Thoracic aorta (tissue), 2 donors: ENCODE measurements at places on chromosomes 2 and 18.

DNA sequence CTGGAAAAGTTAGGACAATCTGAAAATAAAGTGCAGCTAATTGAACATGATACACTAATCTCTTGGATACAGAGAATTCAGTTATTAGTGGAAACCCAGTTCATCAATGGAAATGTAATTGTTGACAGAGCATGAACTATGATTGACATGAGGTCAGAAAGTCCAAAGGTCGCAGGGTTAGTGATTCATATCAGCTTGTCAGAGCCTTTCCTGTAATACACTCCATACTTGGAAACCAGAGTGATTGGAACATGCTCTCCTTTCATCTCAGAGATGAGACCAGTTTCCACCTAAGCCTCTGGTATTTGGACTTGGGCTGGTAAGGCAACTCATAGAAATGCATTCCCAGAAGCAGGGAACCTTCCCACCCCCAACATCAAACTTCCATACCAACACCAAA is 8.5 kb upstream of the NCKAP5 start:
- H3K27me3 ChIP-seq, result no peaks in the 10 kb centered on the region
- H3K27ac ChIP-seq, result no peak overlapping the region
- H3K4me1 ChIP-seq, result no peaks in the 10 kb centered on the region
- H3K4me3 ChIP-seq, result no peak overlapping the region
- no peak for DNase-seq
- H3K36me3 ChIP-seq, result no peaks in the 10 kb centered on the region

- peak overlapping the region; percentile 93 for H3K27ac ChIP-seq
- peaks cover 39% of the 10 kb centered on the region for H3K36me3 ChIP-seq
- no peaks in the 10 kb centered on the region for H3K27me3 ChIP-seq
Measured at GRCh38 chr2:238171575-238172187, 12.9 kb downstream of the ERFE start.

DNA sequence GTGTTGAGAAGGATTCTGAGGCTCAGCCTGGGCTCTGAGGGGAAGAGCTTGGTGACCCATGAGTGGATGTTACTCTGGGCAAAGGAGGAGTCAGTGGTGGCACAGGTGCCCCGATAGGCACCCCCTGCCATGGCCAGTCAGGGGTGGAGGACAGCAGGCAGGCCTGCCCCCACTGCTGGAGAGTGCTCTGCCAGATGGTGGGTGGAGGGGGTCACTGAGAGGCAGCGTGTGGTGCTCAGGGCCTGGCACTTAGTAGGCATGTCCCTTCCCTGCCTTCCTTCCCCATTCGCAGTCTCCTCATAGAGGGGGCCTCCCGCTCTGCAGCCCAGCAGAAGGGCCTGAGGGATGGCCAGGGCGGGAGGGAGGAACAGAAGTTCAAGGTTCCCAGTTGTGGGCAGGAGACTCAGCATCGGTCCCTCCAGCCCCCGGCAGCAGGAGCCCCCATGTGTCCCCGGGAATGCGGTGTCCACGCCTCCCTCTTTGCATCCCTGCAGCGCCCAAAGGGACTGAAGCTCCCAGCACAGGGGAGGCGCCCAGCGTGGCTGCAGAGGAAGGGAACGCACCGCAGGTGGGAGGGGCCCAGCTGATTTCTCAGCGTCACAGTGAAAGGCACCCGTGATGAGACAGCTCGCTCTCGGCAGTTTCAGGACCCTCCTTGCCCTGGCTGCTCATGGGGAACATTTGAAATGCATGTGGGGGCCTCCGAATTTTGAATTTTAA is 5.7 kb upstream of the SNED1 start:
- no peaks in the 10 kb centered on the region for H3K36me3 ChIP-seq
- peaks cover 65% of the 10 kb centered on the region for H3K4me1 ChIP-seq
- no peak for DNase-seq
- H3K4me3 ChIP-seq, result no peak overlapping the region

GRCh38 chr2:106065268-106065982 is 128.7 kb downstream of the UXS1 start:
- H3K4me3 ChIP-seq, result peak overlapping the region; percentile 78
- DNase-seq, result no peak
- no peaks in the 10 kb centered on the region for H3K4me1 ChIP-seq

DNA sequence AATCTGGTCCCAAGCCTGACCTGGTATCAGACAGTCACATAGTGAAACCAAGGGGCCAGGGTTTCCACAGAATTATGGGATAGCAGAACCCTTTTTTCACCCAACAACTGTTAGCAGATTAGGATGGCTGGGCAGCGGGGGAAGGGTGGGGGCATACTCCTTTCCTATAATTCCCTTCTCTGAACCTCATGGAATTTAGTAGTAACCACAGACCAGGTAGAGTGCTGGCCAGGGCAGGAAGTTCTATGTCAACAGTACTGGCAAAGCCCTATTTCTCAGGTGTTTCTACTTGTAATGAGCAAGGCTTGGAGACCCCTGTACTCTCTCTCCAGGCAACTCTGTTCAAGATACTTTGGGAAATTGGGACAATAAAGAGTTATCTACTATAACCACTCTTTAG is 174.6 kb downstream of the THADA start:
- H3K4me3 ChIP-seq, result no peak overlapping the region
- no peak overlapping the region for H3K27ac ChIP-seq
- H3K4me1 ChIP-seq, result peaks cover 32% of the 10 kb centered on the region

GRCh38 chr18:79518028-79518682 is 122.4 kb downstream of the NFATC1 start:
- H3K27ac ChIP-seq, result no peak overlapping the region
- H3K27me3 ChIP-seq, result no peaks in the 10 kb centered on the region
- H3K36me3 ChIP-seq, result peaks cover 5% of the 10 kb centered on the region
- DNase-seq, result no peak

GRCh38 chr18:78794071-78794430 is 185.6 kb upstream of the SALL3 start:
- no peak for DNase-seq
- no peaks in the 10 kb centered on the region for H3K36me3 ChIP-seq
- no peaks in the 10 kb centered on the region for H3K27me3 ChIP-seq
- no peak overlapping the region for H3K27ac ChIP-seq

- no peaks in the 10 kb centered on the region for H3K36me3 ChIP-seq
- no peak overlapping the region for H3K4me3 ChIP-seq
- H3K27ac ChIP-seq, result no peak overlapping the region
- DNase-seq, result no peak
- peaks cover 4% of the 10 kb centered on the region for H3K4me1 ChIP-seq
- no peaks in the 10 kb centered on the region for H3K27me3 ChIP-seq
Measured at GRCh38 chr2:228845162-228845925, 425.7 kb downstream of the PID1 start.

- no peaks in the 10 kb centered on the region for H3K36me3 ChIP-seq
- no peak for DNase-seq
- no peaks in the 10 kb centered on the region for H3K4me1 ChIP-seq
- H3K4me3 ChIP-seq, result no peak overlapping the region
Measured at GRCh38 chr2:79112269-79112668, 8.0 kb upstream of the REG1A start.

DNA sequence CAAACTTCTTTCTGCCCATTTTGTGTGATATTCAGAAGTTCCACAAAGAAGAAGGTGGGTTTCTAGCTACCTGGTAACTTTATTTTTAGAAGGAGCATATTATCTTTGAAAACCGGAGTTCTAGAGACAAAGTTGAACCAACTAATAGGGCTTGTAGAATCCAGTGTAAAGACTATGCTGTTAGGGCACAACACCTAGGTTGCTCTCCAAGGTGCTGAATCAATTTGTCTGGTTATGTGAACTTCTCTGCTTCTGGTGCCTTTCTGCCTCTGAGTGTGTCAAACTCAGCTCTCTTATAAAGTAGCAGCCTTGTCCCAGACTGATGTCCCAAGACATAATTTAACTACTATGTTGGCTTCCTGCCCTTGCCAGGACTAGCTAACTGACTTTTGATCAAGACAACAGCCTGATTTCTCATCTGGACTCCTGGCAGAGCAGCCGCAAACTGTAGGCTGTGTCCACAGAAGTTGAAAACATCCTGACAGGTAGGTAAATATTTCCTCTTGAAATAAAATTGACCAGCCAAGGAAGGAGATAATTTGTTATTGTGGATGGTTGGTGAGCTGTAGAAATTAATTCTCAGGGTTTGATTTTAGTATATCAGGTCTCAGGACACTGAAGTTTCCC is 119.4 kb downstream of the CYRIA start:
- DNase-seq, result no peak
- H3K36me3 ChIP-seq, result no peaks in the 10 kb centered on the region
- H3K4me3 ChIP-seq, result no peak overlapping the region
- H3K4me1 ChIP-seq, result no peaks in the 10 kb centered on the region
- no peak overlapping the region for H3K27ac ChIP-seq

- no peaks in the 10 kb centered on the region for H3K4me1 ChIP-seq
- H3K27me3 ChIP-seq, result no peaks in the 10 kb centered on the region
- no peak overlapping the region for H3K4me3 ChIP-seq
- H3K27ac ChIP-seq, result no peak overlapping the region
- no peaks in the 10 kb centered on the region for H3K36me3 ChIP-seq
Measured at GRCh38 chr2:134491771-134492441, 226.9 kb downstream of the TMEM163 start.

DNA sequence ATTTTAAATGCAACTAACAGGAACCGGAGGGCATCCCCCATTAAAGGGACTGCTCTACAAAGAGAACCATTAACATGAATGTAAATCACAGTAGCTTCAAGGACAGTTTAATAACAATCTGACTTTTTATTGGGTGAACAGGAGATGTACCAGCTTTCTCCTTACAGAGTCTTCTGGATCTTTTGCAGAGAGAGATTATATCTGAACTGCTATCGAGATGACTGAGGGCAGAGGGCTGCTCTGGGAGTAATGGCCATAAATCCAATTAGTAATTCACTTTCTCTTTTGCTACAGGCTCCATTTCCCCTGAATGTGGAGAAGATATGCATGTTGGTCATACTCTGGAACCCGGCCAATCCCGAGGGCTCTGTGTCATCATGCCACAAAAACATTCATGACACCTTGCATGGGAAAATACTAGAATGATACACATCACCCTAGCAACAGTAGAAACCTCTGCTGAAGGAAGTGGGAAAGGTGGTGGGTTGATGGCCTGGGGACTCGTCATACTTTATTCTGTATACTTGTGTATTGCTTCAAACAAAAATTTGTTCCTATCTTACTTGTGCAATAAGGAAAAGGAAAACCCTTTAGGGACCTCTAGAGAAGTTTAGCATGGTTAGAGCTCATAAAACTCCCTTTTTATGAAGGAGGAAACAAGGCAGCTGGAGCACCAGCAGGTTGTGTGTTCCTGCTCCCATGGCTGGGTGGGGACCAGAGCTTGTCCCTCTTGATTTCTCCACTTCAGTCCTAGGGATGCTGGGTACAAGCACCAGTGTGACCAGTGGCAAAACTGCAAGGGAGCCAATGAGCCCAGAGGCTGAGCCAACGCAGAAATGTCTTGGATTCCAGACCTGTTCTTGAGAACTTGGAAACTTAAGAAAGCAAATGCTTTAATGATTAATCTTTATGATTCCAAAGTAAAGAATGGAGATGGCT is 26.0 kb downstream of the CTAGE1 start:
- H3K36me3 ChIP-seq, result no peaks in the 10 kb centered on the region
- peak; percentile 19 for DNase-seq
- H3K4me3 ChIP-seq, result no peak overlapping the region
- H3K27me3 ChIP-seq, result no peaks in the 10 kb centered on the region
- H3K4me1 ChIP-seq, result peaks cover 32% of the 10 kb centered on the region

DNA sequence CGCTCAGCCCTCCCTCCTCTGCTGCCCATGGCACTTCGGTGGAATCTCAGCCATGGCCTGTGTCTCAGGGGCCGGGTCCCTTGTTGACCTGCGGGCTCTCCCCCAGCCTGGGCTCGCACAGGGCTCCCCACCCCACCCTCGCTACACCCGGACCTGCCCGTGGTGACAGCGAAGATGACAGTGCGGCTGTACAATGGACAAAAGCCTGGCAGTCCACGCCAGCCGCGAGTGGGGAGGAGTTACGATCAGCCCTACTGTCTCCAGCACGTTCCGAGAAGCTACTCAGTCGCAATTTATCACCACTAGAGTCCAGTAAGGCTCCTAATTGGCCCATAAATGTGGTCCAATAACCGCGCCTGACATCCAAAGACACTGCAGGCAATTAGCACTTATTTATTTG is 31.6 kb downstream of the GBX2 start:
- DNase-seq, result no peak
- no peaks in the 10 kb centered on the region for H3K27me3 ChIP-seq
- H3K27ac ChIP-seq, result no peak overlapping the region
- no peak overlapping the region for H3K4me3 ChIP-seq

- no peak for DNase-seq
- H3K36me3 ChIP-seq, result no peaks in the 10 kb centered on the region
- no peak overlapping the region for H3K27ac ChIP-seq
- H3K4me3 ChIP-seq, result no peak overlapping the region
- H3K4me1 ChIP-seq, result peaks cover 24% of the 10 kb centered on the region
Measured at GRCh38 chr2:215828528-215829184, 184.7 kb downstream of the MREG start.

GRCh38 chr2:205386109-205386508 is 296.2 kb upstream of the NRP2 start:
- no peak overlapping the region for H3K4me3 ChIP-seq
- DNase-seq, result no peak
- H3K27me3 ChIP-seq, result no peaks in the 10 kb centered on the region
- H3K27ac ChIP-seq, result no peak overlapping the region

- no peaks in the 10 kb centered on the region for H3K4me1 ChIP-seq
- no peak overlapping the region for H3K4me3 ChIP-seq
- no peak for DNase-seq
- no peak overlapping the region for H3K27ac ChIP-seq
- no peaks in the 10 kb centered on the region for H3K27me3 ChIP-seq
Measured at GRCh38 chr2:169005994-169006393, 25.1 kb downstream of the ABCB11 start.

DNA sequence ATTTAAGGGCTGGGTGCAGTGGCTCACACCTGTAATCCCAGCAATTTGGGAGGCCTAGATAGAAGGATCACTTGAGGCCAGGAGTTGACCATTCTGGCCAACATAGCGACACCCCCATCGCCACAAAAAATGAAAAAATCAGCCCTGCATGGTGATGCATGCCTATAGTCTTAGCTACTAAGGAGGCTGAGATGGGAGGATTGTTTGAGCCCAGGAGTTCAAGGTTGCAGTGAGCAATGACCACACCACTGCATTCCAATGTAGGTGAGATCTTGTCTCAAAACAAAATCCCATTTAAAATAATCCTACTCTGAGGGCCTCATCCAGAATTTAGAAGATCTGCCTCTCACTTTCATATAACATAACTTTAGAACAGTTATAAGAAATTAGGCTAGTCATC is 2.7 kb upstream of the SERTAD2 start:
- no peak overlapping the region for H3K4me3 ChIP-seq
- H3K27ac ChIP-seq, result no peak overlapping the region
- H3K36me3 ChIP-seq, result no peaks in the 10 kb centered on the region
- no peak for DNase-seq

- H3K36me3 ChIP-seq, result no peaks in the 10 kb centered on the region
- DNase-seq, result no peak
- H3K27ac ChIP-seq, result no peak overlapping the region
- H3K27me3 ChIP-seq, result no peaks in the 10 kb centered on the region
- peaks cover 4% of the 10 kb centered on the region for H3K4me1 ChIP-seq
- no peak overlapping the region for H3K4me3 ChIP-seq
Measured at GRCh38 chr2:192230889-192231453, 36.2 kb upstream of the TMEFF2 start.

DNA sequence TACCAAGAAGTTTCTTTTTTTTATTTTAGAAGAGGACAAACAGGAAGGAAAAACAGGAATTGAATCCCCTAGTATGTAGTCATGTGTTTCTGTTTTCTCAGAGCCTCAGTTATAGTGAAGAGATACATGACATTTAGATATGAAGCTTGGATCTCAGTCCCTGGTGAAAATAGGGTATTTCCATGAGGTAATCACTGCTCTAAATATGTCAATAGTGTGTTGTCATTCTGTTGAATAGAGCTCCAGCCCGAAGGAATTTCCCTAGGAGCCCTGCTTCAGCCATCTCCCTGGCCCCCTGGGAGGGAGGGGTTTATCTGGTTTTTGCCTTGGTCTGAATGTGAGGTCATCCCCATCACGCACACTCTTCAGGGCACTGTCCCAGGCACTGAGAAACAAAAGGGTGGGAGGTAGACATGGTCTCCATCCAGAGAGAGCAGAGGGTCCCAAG is 47.1 kb upstream of the REL start:
- no peaks in the 10 kb centered on the region for H3K27me3 ChIP-seq
- no peak overlapping the region for H3K4me3 ChIP-seq
- H3K4me1 ChIP-seq, result no peaks in the 10 kb centered on the region
- no peak for DNase-seq
